ENCODE measurements at places on chromosomes 16 and 17. TPM values are rescaled to one million over a fixed set of nuclear protein-coding genes. Genes with fewer than 3 reads are reported as not detected.

- no peak overlapping the region for H3K27ac ChIP-seq
- DNase-seq: no peak
- peaks cover 16% of the 10 kb centered on the region for H3K4me1 ChIP-seq
- H3K4me3 ChIP-seq: no peak overlapping the region
- H3K36me3 ChIP-seq: no peaks in the 10 kb centered on the region
- H3K27me3 ChIP-seq: no peaks in the 10 kb centered on the region
Measured at GRCh38 chr16:82088483-82088882, 53.4 kb downstream of the HSD17B2 start.

- peaks cover 8% of the 10 kb centered on the region for H3K4me1 ChIP-seq
- H3K36me3 ChIP-seq: no peaks in the 10 kb centered on the region
- H3K27ac ChIP-seq: no peak overlapping the region
- DNase-seq: no peak
- H3K4me3 ChIP-seq: no peak overlapping the region
- H3K27me3 ChIP-seq: no peaks in the 10 kb centered on the region
Measured at GRCh38 chr16:56289862-56290261, 98.6 kb downstream of the GNAO1 start.

DNA sequence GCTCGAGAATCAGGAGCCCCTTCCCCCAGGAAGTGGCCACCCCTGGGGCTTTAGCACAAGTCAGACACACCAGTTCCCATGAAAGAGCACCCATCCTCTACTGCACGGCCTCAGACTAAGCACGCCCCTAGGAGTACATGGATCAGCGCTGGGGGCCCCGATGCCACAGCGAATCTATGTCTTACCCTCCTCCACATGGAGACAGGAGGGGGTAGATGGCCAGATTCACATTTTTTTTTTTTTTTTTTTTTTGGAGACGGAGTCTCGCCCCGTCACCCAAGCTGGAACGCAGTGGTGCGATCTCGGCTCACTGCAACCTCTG lies 3.2 kb upstream of the EXOSC6 start:
- no peak overlapping the region for H3K27ac ChIP-seq
- H3K4me3 ChIP-seq: no peak overlapping the region
- peaks cover 95% of the 10 kb centered on the region for H3K36me3 ChIP-seq
- no peaks in the 10 kb centered on the region for H3K27me3 ChIP-seq

DNA sequence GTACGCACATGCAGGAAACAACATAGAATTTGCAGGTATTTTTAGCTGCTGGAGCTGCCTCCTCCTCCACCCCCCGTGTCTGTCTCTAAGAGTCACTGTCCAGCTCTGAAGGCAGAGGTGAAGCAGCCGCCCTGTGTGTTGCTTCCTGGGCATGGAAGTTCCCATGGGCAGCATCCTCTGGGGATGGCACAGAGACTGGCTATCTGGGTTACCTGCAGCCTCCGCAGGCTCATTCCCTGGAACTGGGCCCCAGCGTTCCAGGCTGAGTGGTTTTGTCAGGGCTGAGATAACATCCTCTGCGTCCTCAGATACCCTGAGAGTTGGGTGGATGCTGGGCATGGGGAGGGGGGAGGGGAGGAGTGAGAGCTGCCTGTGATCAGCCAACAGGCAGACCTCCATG lies 41.5 kb upstream of the MRTFB start:
- no peaks in the 10 kb centered on the region for H3K27me3 ChIP-seq
- no peak overlapping the region for H3K27ac ChIP-seq
- no peaks in the 10 kb centered on the region for H3K4me1 ChIP-seq

GRCh38 chr16:30521873-30522641 lies 4.3 kb downstream of the ZNF768 start:
- H3K4me3 ChIP-seq: no peak overlapping the region
- DNase-seq: no peak
- peaks cover 3% of the 10 kb centered on the region for H3K36me3 ChIP-seq
- H3K27me3 ChIP-seq: no peaks in the 10 kb centered on the region
- no peak overlapping the region for H3K27ac ChIP-seq

GRCh38 chr17:4293572-4293971 lies 29.8 kb upstream of the ANKFY1 start:
- peaks cover 35% of the 10 kb centered on the region for H3K36me3 ChIP-seq
- H3K4me3 ChIP-seq: no peak overlapping the region
- no peak for DNase-seq
- no peak overlapping the region for H3K27ac ChIP-seq

DNA sequence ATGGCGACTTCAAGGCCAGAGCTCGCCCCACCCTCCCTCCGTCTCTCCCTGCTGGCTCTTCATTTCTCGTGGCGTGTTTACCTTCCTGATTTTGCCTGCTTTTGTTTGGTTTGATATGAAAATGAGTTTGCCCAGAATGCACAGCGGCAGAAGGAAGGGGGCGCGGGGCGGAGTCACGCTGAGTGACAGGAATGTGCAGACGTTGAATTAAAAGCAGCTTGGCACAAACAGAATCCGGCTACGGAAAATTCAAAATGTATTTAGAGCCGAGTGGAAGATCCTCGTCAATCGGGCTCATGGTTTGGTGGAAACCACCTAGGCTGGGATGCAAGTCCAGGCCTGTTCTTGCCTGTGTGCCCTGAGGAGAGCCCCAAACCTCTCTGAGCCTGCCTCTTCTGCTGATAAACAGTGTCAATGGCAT lies 102.7 kb downstream of the SDK2 start:
- H3K36me3 ChIP-seq: no peaks in the 10 kb centered on the region
- no peaks in the 10 kb centered on the region for H3K4me1 ChIP-seq
- H3K27ac ChIP-seq: no peak overlapping the region
- peaks cover 29% of the 10 kb centered on the region for H3K27me3 ChIP-seq
- no peak overlapping the region for H3K4me3 ChIP-seq

ZACN gene
- not detected for total RNA-seq

ARL5C gene
- not detected for total RNA-seq

HOXB2 gene
- total RNA-seq: 3.0 TPM

MYH3 gene
- total RNA-seq: 2.1 TPM

DNAI2 gene
- not detected for total RNA-seq

TNFRSF13B gene
- not detected for total RNA-seq

DHRS7C gene
- not detected for total RNA-seq

FOXC2 gene
- total RNA-seq: 16.8 TPM

Data from MCF 10A (cell line).